ENCODE measurements at places on chromosomes 6 and 20.

DNA sequence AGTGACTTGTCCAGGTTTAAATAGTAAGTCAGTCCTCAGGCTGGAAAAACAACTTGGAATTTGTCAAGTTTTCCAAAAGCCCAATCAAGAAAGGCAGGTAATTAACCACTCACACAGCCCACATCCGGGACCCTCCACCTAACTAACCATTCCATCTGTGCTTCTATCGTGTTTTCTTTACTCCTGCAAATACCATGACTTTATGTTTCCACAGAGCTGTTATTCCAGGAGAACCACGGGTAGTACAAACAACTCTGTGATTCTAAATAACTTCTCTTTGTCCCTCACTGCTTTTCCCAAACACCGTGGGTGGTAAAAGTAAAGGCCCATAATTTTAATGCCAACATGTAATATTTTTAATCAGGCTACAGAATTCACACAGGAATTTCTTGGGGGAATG, 49.6 kb upstream of the NT5E start:
- DNase-seq: no peak

- no peak for DNase-seq
Observed at GRCh38 chr20:652615-653109, 338 bp downstream of the SRXN1 start.

DNA sequence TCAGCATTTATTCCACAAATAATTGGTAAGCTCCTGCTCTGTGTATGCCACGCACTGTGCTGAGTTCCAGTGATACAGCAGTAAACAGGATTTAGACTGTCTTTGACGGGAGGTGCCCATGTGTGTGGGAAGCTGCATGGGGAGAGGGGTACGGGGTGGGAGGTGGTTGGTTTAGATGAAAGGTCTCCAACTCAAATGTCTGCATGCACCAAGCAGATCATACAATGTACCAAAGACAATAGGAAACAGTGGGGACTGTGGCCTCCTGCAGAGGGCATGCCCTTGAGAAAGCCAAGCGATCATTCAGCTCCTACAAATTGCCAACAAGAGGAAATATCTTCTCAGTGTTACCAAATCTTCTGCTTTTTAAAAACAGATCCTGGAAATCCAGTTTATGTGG, 36.1 kb downstream of the SLC22A2 start:
- no peak for DNase-seq

- DNase-seq: no peak
Observed at GRCh38 chr6:16659466-16660156, 101.6 kb downstream of the ATXN1 start.

DNA sequence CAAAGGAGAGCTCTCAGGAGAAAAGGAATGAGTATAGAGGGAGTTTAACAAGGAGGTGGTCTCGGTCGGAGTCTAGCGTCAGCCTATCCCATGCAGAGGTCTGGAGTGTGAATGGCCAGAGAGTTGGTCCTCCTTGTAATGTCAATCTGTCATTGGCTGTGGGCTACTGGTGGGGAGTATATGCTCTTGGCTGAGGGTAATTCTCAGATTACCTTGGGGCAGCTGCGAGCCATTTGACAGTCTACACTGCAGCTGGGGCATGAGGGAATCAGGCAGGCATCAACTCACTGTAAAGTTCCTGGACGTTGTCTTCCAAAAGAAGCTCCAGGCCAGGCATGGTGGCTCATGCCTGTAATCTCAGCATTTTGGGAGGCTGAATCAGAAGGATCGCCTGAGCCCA, 48.1 kb downstream of the EBF4 start:
- no peak for DNase-seq

- DNase-seq: no peak
Observed at GRCh38 chr6:152201120-152201519, 393.6 kb downstream of the ESR1 start.

DNA sequence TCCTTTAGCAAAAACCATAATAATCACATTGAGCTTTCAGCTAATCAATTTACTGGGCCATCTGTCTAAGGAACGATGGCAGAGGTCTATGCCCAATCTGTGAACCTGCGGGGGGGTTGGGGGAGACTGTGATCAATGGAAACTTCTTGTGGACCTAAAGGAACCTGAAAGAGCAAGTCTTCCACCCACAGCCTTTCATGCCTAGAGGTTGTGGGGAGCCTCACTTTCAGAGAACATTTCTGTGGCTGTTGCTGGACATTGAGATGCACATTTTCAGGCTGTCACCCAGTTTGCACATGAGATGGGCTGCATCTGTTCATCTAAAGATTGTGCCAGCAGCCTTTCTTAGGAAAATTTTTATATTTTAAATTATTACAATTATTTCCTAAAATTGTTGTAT, 310.0 kb upstream of the SPTLC3 start:
- no peak for DNase-seq

DNA sequence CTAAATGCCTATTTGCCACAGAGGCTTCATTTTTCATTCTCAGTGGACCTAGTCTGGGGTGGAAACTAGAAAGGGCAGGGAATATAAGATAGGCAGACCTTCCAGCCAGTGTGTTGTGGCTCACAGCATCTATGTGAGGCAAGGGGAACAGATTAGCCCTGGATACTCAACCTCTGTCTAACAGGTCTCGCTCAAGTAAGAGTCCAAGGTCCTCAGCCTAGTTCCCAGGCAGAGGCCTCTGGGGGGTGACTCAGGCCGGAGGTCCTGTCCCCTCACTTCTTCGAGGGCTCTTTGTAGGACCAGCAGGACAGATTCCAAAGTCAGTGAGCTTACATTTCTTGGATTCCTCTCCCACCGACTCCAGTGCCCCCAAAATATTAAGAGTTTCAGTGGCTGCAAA, 106.6 kb downstream of the ZMYND8 start:
- DNase-seq: no peak

GRCh38 chr6:157233156-157233555, 90.2 kb downstream of the TMEM242 start:
- no peak for DNase-seq

DNA sequence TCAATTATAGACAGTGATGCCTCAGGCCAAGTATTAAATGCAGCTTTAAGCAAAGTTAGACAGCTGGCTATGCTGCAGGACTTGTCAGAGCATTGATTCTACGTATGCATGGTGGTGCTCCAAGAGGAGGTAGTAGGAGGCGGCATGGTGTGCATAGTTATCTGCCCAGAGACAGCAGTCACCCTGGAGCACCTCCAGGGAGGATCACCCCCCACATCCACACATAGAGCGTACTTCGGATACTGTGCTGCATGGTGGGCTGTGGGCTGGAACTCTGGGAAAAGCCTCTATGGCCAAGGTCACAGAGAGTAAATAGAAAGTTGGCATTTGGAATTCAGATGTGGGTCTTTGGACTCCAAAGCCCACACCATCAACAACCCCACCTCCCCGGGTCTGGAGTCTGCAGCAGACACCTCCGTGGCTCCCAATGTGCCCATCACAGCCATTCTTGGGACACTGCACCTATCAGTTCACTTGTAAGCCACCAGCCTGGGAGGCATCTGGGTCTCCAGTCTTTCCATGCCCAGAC, 64.5 kb upstream of the STX16 start:
- no peak for DNase-seq

- no peak for DNase-seq
Observed at GRCh38 chr20:507761-508332, 35.7 kb downstream of the CSNK2A1 start.

DNA sequence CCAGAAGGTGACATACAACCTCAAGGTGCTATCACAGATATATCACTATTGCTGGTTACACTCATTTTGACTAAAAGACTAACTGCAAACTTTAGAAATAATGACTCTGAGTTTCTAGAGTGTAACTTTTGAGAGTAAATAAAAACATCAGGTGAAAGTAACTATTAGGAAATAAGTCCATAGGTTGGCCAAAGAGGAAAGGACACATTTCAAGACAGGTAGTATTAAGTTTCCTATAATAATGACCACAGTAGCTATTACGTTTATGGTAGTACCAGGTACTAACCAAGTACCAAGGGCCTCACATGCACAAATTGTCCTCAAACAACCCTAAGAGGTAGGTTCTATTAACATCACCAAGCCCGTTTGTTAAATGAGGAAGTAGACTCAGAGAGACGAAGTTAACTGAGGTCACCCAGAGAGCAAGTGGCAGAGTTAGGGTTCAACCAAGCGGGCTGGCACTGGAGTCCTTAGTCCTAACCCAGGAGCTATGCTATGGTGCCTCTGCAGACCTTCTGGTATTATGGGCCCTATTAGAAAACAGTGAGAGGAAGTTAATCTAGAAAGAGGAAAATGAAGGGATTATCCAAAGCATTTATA, 36.8 kb downstream of the HEBP2 start:
- no peak for DNase-seq

DNA sequence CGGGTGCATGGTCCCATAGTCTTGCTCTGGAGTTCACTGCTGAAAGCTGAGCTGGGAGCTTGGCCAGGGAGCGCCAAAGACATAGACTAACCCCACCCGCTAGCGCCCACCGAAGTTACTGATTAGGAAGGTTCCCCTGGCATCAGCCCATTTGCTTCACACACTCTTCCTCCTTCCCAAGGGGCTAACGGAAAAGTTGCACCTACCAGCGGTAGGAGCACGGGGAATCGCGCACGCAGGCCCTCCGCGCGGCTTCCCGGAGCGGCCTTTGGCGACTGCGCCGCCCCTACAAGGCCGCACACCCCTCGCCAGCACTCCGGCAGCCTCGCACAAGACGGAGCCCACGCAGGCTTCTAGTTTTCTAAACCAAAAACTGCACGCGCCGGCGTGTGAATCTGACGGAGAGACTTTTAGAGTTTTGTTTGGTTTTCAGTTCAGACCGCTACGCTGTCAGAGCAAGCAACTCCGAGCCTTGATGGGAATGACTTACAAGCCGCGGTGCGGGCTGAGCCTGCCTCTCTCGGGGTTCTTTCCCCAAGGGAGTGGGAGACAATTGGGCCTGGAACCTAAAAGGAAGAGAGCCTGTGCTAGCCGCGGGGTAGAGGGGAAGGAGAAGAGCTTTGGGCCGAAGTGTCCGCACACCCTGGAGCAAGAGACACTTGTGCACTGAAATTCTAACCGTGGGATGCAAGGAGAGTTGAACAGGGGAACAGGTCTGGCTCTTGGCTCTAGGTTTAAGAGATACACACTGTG, 891 bp upstream of the POU3F2 start:
- DNase-seq: peak; percentile 81

DNA sequence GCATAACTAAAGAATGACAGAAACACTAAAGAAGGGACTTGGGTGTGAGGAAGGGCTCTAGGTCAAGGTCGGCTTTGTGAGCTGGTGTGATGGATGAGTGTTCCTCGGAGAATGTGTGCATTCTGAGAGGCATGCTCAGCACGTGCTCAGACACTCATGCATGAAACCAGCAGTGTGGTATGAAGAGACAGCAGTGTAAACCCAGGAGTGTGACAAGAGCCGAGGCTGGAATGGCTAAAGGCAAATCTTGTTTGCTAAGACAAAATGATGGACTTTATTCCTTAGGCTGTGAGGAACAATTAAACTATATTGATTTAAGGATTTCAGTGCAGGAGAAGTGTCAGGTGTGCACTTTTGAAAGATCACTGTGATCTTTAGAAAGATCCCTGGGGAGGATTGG, 107.4 kb upstream of the MAP7 start:
- DNase-seq: no peak

GRCh38 chr6:49410564-49410963, 52.5 kb downstream of the MMUT start:
- no peak for DNase-seq

GRCh38 chr6:105769987-105770386, 316.1 kb upstream of the PRDM1 start:
- no peak for DNase-seq

- no peak for DNase-seq
Observed at GRCh38 chr6:2798586-2799134, 33.5 kb downstream of the WRNIP1 start.

DNA sequence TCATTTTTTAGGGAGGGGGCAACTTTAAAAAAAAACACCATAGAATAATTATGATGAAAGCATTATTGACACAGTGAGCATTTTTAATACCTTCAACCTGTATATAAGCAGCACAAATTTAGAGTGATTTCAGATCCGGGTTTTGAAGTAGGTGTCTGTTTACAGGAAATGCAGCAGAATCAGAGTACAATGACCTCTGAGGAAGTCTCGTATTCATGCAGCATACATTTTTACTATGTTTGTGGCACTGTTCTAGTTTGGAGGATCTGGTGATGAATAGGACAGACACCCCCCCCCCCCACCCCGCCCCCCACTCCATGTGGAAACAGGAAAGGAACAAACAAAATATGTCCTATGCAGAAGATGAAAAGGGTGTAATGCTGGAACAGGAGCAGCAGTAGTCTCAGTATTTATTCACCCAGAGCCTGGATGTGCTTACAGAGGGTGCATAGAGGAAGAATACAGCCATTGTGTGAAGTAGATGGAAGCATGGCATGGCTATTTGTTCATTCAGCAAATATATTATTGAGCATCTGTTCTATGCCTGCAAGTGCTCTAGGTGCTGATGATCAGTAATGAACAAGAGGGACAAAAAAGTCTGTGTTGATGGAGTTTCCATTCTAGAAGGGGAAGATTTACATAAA, 19.7 kb downstream of the VAPB start:
- DNase-seq: peak; percentile 91

- DNase-seq: no peak
Observed at GRCh38 chr6:21305893-21306332, 287.6 kb upstream of the SOX4 start.

DNA sequence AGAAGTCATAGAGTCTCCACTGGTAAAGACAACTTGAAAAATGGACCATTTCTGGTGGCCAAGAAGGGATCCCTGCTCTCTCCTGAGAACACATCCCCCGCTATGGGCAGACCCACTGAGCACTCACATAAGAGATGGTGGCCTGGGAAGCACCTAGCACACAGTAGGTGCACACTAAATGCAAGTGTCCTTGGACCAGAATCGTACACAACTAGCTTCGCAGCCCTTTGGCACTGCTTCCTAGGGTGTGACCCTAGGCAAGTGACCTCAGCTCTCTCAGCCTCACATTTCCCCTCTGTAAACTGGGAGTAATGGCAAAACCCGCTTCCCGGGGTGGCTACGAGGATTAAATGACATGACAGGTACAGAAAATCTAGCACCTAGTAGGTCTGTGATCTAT, 35.1 kb downstream of the KCNB1 start:
- no peak for DNase-seq

- peak; percentile 70 for DNase-seq
Observed at GRCh38 chr6:157034436-157035230, 257.5 kb downstream of the ARID1B start.

- no peak for DNase-seq
Observed at GRCh38 chr6:98633886-98634285, 200.5 kb upstream of the POU3F2 start.

GRCh38 chr6:27863962-27864905, 48.0 kb downstream of the OR2B2 start:
- DNase-seq: no peak

- no peak for DNase-seq
Observed at GRCh38 chr6:69617163-69617562, 179.6 kb downstream of the LMBRD1 start.

All from pons (tissue), 1 donor.